IPS DF 6.9 (cell line): ENCODE measurements at places on chromosomes 7 and 10.

DNA sequence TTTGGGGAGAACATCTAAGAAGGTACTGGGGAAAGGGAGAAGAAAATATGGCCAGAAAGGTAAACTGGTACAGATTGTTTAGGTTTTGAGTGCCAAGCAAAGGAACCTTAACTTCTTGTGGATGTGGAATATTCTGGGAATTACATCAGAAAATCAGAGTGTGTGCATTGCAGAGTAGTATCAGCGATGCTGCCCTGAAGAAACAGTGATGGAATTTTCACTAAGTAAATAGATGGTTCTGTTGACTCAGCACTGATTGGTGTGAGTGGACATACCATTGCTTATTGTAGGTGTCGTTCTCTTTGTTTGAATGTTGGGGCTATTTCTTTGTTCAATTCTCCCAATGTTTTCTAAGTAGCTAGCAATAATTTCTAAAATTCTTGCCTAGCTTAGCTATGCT lies 24.4 kb upstream of the AKR1B1 start:
- DNase-seq = no peak

DNA sequence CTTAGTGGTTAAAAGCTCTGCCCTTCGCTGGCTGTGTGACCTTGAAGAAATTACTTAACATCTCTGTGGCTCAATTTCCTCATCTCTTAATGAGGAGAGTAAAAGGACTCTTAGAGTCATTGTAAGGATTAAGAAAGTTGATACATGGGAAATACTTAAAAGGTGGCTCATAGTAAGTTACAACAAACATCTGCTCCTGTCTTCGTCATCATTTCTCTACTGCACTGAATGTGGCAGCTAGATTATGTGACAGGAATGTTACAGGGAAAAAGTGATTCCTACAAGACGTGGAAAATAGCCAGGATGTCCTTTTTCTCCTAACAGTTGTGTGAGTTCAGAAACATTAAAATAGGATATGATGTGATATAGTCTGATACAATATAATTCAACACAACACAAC lies 184.7 kb downstream of the FRMD4A start:
- no peak for DNase-seq

- DNase-seq = no peak
Observed at GRCh38 chr10:106768204-106768603, 396.3 kb downstream of the SORCS1 start.

- no peak for DNase-seq
Observed at GRCh38 chr7:23074443-23075261, 30.9 kb upstream of the KLHL7 start.

- no peak for DNase-seq
Observed at GRCh38 chr7:133369130-133369529, 116.3 kb downstream of the EXOC4 start.

GRCh38 chr10:116683166-116683565 lies 59.2 kb downstream of the HSPA12A start:
- DNase-seq = no peak

DNA sequence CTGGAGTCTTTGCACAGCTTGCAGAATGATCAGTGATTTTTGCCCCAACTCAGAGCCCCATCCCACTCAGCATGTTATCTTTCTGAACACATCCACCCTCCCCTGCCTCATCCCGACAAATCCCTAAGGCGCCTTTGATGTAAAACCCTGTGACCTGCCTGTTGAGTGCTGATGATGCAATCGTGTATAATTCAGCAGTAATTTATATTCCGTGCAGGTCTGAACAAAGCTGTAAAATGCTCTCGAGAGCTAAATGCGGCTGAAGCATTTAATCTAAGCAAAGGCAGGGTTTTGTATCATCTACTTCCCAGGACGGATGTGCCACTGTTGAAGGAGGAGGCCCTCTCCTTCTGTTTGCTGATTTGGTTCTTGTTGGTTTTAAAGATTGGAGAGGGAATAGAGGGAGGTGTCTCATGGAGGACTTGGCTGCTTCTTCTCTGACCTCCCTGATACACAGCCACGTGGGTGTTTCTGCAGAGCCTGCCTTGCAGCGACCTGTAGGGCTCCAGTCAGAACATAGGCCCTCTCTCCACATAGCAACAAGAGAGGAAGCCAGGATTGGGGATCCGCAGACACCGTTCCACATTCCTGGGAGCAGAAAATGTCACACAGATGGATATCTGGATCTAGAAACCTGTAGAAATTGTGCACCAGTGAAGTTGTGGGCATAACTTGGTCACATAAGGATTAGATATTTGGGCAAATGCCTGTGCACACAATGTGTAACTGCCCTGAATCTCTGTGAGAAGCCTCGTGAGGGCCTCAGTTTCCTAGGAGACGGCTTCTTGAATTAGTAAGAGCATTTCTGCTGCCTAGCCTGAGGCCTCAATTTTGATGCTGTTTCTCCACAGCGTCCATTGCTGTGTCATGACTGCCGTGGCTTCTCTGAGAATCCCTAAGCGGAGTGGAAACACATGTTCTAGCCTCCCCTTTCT lies 90.2 kb upstream of the AGK start:
- no peak for DNase-seq

- DNase-seq = no peak
Observed at GRCh38 chr7:92674379-92674778, 84.2 kb upstream of the FAM133B start.

GRCh38 chr10:17693009-17693408 lies 49.1 kb downstream of the STAM start:
- no peak for DNase-seq

GRCh38 chr10:126640401-126640800 lies 30.1 kb downstream of the C10orf90 start:
- DNase-seq = no peak

GRCh38 chr7:12137283-12137682 lies 73.8 kb upstream of the TMEM106B start:
- no peak for DNase-seq

GRCh38 chr10:118449521-118449920 lies 107.4 kb upstream of the FAM204A start:
- no peak for DNase-seq

DNA sequence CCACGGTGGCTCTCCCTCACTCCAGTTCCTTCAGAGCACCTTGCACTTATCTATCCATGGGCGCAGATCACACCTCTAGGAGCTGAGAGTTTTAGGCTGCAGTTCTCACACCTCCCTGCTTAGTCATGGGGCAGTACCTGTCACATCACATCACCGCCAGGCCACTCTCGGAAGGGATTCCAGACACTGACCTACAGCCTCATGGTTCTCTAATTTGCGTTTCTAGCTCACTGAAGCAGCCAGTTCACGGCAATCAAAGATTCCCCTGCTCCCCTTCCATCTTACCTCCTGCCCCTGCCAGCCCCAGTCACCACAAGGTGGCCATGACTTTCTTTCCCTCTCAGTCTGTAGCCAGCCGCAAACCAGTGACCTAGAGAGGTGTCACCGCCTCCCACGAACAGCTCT lies 34.2 kb downstream of the ADRB1 start:
- DNase-seq = no peak

DNA sequence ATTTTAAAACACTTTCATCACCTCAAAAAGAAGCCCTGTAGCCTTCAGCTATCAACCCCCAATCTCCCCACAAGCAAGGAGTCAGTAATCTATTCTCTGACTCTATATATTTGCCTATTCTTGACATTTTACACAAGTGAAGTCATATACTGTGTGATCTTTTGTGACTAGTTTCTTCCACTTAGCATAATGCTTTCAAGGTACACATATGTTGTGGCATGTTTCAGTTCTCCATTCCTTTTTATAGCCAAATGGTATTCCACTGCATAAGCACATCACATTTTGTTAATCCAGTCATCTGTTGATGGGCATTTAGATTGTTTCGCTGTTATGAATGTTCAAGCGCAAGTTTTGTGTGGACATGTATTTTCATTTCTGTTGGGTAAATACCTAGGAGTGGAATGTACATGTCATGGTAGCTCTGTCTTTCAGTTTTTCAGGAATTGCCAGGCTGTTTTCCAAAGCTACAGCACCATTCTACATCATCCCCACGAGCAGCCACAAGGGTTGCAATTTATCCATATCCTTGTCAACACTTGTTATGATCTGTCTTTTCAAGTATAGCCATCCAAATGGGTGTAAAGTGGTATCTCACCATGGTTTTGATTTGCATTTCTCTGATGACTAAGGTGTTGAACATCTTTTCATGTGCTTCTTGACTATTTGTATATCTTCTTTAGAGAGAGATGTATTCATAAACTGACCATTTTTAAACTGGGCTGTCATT lies 405.6 kb downstream of the KCNMA1 start:
- DNase-seq = no peak

- no peak for DNase-seq
Observed at GRCh38 chr10:91708174-91708861, 75.4 kb upstream of the PPP1R3C start.

DNA sequence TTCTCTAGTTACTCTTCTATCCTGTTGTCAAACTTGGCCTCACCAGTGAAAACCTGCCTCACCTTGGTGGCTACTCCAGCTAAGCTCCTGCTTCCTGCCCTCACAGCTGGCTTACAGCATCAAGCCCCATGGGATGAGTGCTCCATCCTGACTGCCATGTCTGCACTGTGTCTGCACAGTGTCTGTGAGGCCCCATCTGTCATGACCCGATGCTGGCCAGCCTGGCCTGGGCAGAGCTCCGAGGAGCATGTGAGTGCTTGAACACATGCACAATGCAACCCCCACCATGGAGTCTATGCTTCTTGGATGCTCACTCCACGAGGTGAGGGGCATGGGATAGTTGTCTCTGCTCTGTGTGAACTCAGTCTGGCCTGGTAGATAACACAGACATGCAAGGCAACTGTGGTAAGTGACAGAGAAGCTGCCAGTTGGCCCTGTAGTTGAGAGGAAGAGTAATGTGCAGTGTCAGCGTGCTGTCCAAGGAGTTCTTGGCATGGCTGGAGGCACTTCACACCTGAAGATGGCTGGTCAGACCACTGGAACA lies 207.1 kb upstream of the ZNF32 start:
- no peak for DNase-seq

- no peak for DNase-seq
Observed at GRCh38 chr7:14747701-14748100, 154.8 kb downstream of the DGKB start.

DNA sequence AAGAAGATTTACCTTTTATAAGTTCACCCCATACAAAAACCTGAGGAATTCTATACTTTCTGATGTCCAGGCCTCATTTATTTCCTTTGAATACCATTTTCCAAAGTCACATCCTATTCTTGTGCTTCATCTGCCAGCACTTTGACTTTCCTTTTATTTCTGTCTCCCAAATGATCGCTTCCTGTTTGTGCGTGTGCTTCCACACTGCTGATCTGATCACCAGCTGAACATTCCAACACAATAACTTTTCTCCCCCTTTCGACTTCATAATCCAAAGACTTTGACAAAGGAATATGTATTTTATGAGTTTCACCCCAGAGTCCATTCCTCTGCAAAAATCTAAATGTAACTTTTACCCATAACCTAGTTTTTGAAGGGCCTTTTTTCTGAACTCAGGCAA lies 3.1 kb downstream of the ELAPOR2 start:
- no peak for DNase-seq

DNA sequence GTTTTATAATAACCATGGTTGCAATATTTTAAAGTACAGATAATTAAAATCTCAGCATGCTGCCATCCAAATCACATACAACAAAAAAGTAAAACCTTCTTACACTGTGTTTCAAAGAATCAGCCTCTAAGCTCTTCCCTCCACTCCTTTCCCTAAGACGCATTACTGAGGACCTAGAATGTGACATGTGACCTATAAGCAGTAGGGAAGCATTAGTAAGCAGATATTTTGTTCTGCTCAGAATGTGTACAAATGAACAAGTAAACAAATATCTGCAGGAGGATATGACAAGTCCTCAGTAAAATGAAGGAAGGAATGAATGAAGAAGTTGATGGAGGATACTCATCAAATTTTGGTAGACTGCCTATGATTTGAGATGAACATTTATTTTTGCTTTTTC lies 49.1 kb downstream of the RAB11FIP2 start:
- no peak for DNase-seq

DNA sequence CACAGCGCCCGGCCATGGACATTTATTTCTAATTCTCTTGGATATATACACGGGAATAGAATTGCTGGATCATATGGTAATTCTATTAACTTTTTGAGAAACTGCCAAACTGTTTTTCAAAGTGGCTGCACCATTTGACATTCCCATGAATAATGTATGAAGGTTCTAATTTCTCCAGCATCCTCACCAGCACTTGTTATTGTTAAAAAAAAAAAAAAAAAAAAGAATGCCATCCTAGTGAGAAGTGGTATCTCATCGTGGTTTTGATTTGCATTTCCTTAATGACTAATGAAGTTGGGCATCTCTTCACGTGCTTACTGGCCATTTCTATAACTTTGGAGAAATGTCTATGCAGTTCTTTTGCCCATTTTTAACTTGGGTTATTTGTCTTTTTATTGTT lies 13.5 kb downstream of the CNNM2 start:
- no peak for DNase-seq

DNA sequence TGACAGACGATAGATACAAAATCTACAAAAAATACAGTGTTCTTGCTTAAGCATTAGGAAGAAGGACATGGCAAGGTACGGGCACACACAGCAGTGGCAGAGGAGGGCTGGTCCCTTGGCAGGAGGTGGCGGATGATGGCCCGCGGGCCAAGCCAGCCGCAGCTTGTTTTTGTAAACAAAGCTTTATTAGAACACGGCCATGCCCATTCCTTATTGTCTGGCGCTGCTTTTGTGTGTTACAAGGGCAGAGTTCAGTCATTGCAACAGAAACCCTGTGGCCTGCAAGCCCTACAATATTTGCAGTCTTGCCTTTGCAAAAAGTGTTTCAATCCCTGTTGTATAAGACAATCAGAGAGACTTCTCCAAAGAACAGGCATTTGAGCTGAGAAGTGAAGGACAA lies 30.7 kb downstream of the FGFR2 start:
- no peak for DNase-seq

- DNase-seq = no peak
Observed at GRCh38 chr10:70541736-70542564, 60.6 kb downstream of the PRF1 start.

GRCh38 chr7:118153551-118154177 lies 30.3 kb upstream of the LSM8 start:
- no peak for DNase-seq

GRCh38 chr10:133528296-133528844 lies 1.2 kb downstream of the CYP2E1 start:
- DNase-seq = no peak

DNA sequence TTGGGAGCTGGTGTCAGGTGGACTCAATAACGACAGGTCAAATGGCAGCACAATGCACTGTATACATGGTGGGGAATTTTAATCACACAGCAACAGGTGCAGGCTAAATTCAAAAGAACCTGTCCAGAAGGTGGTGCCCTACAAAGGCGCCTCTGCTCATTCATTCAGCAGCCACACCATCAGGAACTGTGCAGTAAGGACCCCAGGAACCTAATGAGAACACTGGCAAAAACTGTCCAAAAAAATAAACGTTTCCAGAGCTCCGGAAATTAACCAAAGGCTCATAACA lies 21.9 kb upstream of the CRYGN start:
- no peak for DNase-seq

GRCh38 chr10:69655868-69656555 lies 26.0 kb downstream of the FAM241B start:
- no peak for DNase-seq
